ENCODE measurements at places on chromosomes 4 and X. TPM values are rescaled to one million over a fixed set of nuclear protein-coding genes. Genes with fewer than 3 reads are reported as not detected.

The RNF175 gene
- polyA plus RNA-seq: not detected

The FGB gene
- polyA plus RNA-seq: not detected

The SPANXN4 gene
- not detected for polyA plus RNA-seq

GRCh38 chr4:45317739-45318138 is 591.4 kb upstream of the GNPDA2 start:
- DNase-seq: no peak

The RFC1 gene
- polyA plus RNA-seq: 32.6 TPM

- DNase-seq: no peak
These were observed 127.2 kb downstream of the FBXW7 start for GRCh38 chr4:152408514-152409327.

The PDCL2 gene
- not detected for polyA plus RNA-seq

- no peak for DNase-seq
These were observed 32.8 kb downstream of the HDAC8 start for GRCh38 chrX:72539822-72540221.

DNA sequence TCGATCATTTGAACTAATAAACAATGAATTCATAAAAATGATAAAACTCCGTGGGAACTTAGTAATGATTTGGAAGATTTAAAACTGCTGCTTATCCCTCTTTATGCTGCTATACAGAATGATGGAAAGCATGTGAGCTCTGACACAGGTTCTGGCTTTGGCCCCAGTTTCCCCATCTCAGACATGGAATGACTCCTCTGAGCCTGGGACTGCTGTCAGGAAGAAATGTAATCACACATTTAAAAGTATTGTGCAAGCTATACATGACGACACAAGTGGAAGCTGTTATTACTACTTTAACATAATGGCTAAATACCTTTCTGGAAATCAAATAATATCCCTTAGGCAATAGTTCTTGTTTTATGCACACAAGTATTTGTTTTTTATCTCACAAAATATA is 161.7 kb downstream of the DCHS2 start:
- peak; percentile 12 for DNase-seq

GRCh38 chrX:69357317-69357716 is 146.8 kb upstream of the NALF2 start:
- no peak for DNase-seq

- no peak for DNase-seq
These were observed 3.3 kb downstream of the ZDHHC9 start for GRCh38 chrX:129840344-129840743.

The PROM1 gene
- not detected for polyA plus RNA-seq

The DDX53 gene
- polyA plus RNA-seq: not detected

DNA sequence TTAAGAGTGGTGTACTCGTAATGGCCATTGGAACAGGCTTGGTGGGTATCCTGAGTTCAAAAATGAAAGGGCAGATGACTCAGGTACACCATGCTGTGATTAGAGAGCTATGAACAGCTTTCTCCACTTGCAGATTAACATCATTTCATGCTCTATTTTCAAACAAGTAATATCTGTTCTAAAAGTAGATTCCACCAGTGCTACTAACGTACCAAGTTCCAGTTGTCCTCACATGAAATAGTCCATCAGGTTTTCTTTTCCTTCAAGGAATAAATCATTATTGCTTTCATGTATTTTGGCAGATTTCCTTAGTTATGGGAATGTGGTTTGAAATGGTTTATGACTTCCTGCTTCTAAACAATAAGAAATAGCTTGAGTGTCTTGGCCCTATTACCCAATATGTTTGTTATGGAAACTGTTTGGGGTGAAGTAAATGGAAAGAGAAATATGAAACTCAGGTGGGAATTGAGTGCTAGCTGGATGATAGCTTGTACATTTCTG is 49.9 kb downstream of the PCDH7 start:
- DNase-seq: no peak

- no peak for DNase-seq
These were observed 454.4 kb upstream of the ATOH1 start for GRCh38 chr4:93373893-93374860.

The TDO2 gene
- not detected for polyA plus RNA-seq

The HS6ST2 gene
- polyA plus RNA-seq: not detected

DNA sequence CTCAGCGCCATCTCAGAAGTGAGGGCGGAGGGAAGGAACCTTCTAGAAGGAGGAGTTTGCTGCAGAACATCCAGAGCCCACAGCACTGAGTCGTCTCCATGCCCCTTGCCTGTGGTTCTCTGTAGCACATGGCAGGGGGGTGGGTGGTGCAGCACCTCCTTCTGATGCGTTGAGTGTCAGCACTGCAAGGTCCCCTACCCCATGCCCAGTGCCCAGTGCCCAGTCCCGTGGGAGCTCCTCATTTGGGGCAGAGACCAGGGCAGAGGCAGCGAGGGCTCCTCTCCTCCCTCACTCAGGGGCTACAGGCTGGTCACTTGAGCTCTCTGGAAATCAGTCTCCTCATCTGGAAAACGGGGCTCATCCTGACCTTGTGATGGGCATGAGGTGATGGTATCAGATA is 78.1 kb downstream of the HTRA3 start:
- DNase-seq: no peak

DNA sequence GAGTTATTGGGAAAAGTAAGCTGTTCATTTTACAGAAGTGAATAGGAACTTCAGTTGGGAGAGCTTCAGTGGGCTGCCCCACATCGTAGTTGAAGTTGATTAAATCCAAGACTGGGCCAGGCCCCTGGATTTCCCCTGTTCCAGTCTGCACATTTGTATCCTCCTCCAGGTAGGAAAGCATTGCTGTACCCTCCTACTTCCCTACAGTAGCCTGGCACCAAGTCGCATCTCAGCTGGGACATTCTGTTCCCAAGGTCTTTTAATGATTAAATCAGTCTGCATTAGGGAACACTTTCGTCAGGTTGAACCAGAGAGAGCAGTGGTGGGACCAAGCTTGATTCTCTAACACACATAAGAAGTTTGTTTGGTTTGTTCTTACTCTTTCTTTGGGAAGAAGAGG is 165.8 kb upstream of the PPARGC1A start:
- DNase-seq: no peak

The SERPINA7 gene
- polyA plus RNA-seq: not detected

DNA sequence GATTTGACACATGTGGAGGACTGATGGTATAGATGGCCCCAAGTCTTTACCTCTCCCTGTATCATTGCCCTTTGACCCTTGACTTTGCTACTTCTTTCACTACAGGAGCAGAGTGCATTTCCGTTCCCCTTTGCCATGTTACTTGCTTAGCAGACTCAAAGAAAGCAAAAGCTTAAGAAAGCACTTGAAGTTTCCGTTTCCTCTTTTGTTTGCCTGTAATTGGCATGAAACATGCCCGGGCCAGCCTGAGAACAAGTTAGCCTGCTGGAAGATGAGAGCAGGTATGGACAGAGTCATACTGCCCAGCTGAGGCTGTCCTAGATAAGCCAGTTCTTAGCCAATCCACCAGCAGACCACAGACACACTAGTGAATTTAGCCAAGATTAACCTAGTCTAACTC is 206.0 kb downstream of the BCOR start:
- no peak for DNase-seq

DNA sequence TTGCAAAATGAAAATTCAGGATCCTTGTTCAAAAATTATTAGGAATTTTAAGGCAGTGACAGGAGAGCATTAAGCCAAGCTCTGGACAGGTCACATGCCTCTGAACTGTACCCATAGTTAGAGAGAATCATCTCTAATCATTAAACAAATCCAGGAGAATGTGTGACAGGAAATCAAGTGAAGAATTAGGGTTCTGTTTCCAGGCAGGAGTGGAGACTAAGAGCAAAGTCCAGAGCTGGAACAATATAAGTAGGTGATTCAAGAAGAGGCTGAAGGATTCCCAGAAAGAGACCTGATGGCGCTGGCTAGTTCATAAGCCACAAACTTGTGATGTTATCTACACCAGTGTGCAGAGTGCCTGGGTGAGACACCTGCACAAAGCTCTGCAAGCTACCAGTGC is 104.6 kb upstream of the PRKG2 start:
- DNase-seq: no peak

- DNase-seq: no peak
These were observed 30.2 kb downstream of the TRO start for GRCh38 chrX:54950730-54951375.

The CXCL11 gene
- polyA plus RNA-seq: not detected

- no peak for DNase-seq
These were observed 203.3 kb downstream of the OR13H1 start for GRCh38 chrX:131747173-131747572.

The HAND2 gene
- polyA plus RNA-seq: 3.6 TPM

- no peak for DNase-seq
These were observed 14.4 kb upstream of the CENPU start for GRCh38 chr4:184748251-184748652.

DNA sequence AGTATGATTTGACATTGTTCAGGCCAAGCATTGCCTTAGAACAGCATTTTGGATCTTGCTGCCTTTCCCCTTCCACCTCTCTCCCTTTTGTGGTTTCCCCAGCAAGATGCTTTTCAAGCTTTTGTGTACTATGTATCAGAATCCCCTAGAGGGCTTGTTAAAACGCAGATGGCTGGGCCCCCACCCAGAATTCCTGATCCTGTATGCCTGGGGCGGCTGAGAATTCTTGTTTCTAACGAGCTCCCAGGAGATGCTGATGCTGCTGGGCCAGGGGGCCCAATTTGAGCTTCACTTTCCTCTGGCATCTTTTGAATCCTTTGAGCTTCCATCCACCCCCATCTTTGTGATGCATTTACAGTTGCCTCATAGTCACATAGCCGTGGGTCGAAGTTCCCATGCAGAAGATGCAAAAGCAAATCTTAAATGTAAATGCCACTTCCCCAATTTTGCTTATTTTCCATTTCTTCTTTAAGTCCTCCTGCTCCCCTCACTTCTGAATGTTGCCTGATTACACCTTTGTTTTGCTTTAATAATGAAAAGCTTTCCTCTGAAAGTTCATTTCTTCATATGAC is 18.5 kb downstream of the HCCS start:
- no peak for DNase-seq

GRCh38 chrX:51292421-51292820 is 40.2 kb upstream of the NUDT10 start:
- no peak for DNase-seq

GRCh38 chr4:70752236-70752635 is 30.5 kb downstream of the RUFY3 start:
- DNase-seq: no peak

Data from BJ (cell line).